ENCODE measurements at places on chromosomes 7 and 10.

- DNase-seq, result no peak
Measured at GRCh38 chr10:102643336-102644065, 778 bp upstream of the TRIM8 start.

DNA sequence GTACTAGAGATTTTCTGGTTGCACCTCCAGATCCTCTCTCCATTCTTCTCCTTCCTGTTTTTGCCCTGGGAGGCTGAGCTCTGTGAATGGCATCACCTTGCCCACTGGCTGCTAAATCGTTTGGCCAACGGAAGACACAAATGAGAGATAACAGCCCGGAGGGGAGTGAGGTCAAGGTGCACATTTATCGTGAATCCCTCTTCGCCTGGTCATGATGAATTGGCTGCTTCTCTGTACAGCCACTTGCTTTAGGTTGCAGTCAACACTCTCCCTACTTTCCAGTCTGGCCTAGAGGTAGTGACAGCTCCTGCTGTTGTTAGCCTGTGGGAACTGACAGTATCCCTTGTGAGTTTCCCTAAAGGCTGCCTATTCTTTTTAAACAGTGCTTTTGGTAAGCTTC is 85.4 kb upstream of the CHCHD3 start:
- DNase-seq, result no peak

- no peak for DNase-seq
Measured at GRCh38 chr10:118792526-118792925, 37.8 kb upstream of the CACUL1 start.

DNA sequence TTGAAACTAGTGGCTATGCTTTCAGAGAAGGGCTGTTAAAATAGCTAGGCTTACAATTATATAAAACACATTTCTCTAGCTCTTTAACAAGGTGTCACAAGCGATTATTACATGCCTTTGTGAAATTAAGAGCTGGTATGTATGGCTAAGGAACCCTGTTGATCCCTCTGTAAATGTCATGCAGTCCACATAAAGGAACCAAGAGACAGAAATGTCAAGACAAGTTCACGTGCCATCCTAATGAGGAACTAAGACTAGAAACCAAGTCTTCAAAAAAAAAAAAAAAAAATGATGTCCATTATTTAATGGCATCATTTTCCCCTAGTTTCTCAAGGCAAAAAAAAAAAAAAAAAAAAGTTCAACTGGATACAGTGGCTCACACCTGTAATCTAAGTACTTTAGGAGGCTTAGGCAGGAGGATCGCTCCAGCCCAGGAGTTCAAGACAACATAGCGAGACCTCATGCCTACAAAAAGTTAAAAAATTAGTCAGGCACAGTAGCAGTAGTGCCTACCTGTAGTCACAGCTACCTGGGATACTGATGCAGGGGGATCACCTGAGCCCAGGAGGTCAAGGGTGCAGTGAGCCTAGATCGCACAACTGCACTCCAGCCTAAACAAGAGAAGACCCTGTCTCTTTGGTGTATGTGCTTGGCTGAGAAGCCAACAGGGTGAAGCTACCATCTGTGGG is 63.4 kb downstream of the SRPK2 start:
- no peak for DNase-seq

DNA sequence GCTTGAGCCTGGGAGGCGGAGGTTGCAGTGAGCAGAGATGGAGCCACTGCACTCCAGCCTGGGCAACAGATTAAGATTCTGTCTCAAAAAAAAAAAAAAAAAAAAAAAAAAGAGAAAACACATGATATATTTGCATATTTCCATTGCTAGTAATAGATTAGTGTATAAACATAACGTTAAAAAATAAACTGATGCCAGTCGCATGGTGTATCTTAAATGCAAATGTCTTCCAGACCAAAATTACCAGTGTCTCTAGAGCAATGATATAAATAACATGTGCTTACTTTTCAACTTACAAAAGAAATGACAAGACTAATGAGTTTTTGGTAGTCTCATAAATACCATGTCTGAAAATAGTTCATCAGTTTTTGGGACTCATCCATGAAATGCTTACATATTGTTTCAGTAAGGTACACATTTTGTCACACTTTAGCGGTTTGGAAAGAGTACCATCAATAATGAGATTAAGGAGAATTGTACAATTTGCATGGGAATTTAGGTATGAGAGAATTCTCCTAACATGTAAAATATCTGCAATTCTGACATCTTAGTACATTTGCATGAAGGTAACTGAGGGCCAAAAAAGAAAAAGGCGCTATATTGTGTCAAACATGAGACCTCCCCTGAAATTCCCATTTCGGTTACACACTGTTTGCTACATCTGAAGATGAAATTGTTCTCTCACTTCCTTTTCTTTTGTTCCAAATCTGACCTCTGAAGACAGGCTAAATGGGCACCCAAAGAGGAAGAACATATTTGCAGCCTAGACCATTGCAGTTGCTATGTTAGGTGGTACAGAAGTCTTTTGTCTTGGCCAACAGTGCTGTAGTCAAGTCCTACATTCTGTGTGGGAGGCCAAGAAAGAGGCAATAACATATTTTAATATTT is 51.5 kb upstream of the PIP4K2A start:
- no peak for DNase-seq

GRCh38 chr7:114302858-114303257 is 111.8 kb upstream of the FOXP2 start:
- DNase-seq, result no peak

DNA sequence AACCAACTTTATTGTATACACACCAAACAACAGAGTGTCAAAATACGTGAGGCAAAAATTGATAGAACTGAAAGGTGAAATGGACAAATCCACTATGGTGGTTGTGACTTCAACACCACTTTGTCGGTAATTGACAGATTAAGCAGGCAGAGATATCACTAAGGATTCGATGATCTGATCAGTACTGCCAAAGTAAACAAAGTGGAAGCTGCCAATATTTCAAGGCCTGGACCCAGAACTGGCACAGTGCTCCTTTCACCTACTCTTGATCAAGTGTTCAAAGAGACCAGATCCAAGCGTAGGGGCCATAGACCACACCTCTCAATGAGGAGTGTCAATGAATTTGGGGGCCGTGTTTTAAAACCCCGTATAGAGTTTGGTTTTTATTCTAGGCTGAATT is 167.0 kb downstream of the CDK14 start:
- no peak for DNase-seq

- DNase-seq, result no peak
Measured at GRCh38 chr7:79854621-79855020, 280.0 kb upstream of the GNAI1 start.

GRCh38 chr7:29146057-29146706 is at the start of gene CPVL:
TSS of gene CPVL (minus strand) at chr7:29146537. CDS start at chr7:29121061, 25,476 bp downstream.
- no peak for DNase-seq

- DNase-seq, result no peak
Measured at GRCh38 chr10:11647676-11648075, 36.2 kb upstream of the USP6NL start.

GRCh38 chr7:35487402-35487801 is 207.5 kb downstream of the HERPUD2 start:
- no peak for DNase-seq

GRCh38 chr10:1022413-1022812 is 3.2 kb downstream of the IDI2 start:
- DNase-seq, result no peak

- no peak for DNase-seq
Measured at GRCh38 chr10:119502209-119502608, 40.3 kb downstream of the RGS10 start.

DNA sequence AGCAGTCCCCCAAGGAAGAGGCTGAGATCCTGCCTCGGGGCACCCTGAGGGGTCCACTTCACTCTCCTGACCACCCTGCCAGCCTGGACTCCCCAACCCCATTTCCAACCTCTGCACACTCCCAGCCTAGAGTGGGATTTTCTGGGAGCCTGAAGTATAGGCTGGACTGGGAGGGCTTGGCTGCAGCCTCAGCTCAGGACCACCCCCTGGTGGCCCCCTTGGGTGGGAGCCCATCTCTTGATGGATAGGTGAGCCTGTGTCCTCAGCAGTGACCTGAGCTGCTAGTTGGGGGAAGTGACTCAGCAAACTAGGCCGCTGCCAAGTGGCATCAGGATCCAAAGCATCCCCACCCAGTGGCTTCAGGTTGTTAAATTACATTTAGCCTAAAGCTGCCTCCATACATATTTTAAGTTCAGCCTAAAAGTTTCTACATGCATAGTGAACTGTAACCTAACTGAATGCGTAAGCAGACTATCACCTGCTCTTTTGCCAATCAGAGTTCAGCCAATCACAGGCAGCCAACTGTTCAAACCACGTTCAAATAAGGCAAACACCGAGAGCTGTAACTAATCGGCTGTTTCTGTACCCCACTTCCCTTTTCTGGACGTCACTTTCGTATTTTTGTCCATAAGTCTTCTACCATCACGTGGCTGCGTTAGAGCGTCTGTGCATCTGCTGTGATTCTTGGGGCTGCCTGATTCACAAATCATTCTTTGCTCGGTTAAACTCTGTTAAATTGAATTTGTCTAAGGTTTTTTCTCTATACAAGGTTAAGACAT is 144.0 kb downstream of the PLPP4 start:
- no peak for DNase-seq

GRCh38 chr7:145643981-145644380 is 472.6 kb upstream of the CNTNAP2 start:
- peak; percentile 68 for DNase-seq

DNA sequence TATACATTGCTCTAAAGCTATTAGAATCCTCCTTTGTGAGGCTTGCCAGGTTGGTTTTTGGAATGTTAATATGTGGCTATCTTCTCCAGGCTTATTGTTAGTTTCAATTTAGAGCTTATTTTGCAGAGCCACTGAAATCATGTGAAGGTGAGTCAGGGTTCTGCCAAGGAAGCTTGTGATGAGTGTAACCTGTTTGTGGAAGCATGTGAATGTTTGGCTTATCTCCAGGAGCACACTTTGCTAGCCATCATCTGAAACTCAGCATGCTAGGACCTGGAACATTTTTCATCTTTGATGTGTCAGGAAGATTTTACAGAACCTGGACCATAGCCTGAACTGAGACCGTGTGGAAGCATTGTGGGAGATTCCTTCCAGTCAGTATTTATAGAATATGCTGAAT is 197.3 kb downstream of the PPP1R9A start:
- DNase-seq, result no peak

DNA sequence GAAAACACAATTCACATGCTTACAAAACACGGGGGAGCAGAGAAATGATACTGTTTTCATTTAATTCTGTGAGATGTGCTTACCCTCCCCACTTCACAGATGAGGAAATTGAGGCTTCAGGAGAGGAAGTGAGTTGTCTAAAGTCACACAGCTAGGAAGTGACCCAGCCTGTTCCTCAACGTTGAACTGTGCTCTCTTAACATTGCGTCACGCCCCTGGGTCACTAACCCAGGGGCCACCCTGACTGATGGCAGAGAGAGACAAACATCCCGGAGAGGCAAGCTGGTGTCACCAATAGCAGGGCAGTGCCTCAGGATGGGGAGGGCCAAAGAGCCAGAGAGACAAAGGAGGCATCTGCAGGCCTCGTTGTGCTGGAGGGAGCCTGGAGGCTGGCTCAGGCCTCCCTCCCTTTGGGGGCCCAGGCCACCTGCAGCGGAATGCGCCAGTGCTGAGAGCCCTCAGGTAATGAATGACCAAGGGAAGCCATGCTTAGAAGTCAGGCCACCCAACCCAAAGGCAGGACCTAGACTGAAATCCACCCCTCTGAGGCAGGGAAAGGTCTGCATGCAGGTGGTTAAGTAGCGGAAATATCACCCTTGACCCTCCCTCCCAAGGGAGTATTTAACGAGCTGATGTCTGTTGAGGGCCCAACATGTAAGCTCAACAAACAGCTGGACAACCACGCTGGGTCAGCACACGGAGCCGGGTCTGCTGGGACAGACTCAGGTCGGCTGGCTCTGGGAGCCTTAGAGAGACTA is 81.3 kb downstream of the C10orf105 start:
- DNase-seq, result peak; percentile 82

DNA sequence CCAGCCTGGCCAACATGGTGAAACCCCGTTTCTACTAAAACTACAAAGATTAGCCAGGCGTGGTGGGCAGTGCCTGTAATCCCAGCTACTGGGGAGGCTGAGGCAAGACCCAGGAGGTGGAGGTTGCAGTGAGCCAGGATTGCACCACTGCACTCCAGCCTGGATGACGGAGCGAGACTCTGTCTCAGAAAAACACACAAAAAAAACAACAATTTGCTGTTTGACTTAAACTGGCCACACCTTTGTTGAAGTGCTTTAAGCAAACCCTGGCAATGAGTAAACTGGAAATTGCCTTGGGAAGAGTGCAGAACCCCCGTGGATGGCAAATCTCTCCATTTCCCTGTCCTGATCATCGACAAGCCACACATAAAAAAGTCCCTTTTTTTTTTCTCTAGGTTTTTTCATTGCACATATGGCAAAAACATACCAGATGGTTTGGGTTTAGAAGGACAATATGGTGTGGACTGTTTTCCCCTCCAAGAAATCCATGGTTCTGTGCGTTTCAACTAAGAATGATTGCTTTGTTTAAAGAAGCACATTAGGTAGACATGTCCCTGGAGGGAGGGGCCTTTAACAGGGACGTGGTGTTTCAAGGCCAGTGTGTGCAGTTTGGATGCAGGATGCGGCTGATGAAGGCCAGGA is 76.9 kb downstream of the NRP1 start:
- no peak for DNase-seq

- no peak for DNase-seq
Measured at GRCh38 chr10:49281461-49281860, 17.5 kb upstream of the C10orf71 start.

DNA sequence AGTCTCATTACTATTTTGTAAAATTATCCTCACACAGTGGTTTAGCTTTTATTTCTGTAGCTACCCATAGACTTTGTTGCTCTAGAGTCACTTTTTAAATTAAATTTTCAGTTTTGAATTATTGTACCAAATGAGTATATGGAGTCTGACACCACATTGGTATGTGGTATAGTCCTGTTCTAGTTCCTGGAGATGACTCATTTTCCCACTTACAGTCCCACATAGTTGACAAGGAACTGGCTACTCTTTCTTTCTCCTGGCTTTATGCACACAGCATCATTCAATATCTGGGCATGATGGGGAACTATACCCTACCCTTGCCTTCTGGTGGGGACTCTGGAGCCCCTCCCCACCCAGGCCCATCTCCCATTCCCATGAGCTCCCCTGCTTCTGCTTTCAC is 92.6 kb upstream of the RAB11FIP2 start:
- DNase-seq, result no peak

GRCh38 chr10:16445770-16446469 is 9.1 kb downstream of the PTER start:
- DNase-seq, result no peak

GRCh38 chr10:10418387-10418786 is 599.3 kb upstream of the CELF2 start:
- DNase-seq, result no peak

DNA sequence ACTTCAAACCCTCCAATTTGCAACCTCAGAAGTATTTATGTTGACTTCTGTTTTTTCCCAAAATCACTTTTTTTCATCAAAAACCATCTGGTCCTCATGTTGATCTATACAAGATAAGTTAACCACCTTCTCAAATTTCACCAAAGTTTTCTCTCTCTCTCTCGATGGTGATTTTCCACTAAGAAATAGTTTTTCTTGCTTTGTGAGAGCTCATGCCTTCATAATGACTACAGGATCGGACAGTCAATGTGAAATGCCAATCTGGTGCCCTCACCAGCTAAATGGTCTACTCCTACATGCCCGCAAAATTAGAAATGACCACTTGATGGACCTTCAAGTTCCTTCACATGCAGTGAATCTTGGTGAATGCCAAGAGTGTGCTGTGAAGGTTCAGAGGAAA is 40.4 kb downstream of the CNNM1 start:
- no peak for DNase-seq

All from PC-9 (cell line).